ENCODE measurements at places on chromosomes 1 and 21.

DNA sequence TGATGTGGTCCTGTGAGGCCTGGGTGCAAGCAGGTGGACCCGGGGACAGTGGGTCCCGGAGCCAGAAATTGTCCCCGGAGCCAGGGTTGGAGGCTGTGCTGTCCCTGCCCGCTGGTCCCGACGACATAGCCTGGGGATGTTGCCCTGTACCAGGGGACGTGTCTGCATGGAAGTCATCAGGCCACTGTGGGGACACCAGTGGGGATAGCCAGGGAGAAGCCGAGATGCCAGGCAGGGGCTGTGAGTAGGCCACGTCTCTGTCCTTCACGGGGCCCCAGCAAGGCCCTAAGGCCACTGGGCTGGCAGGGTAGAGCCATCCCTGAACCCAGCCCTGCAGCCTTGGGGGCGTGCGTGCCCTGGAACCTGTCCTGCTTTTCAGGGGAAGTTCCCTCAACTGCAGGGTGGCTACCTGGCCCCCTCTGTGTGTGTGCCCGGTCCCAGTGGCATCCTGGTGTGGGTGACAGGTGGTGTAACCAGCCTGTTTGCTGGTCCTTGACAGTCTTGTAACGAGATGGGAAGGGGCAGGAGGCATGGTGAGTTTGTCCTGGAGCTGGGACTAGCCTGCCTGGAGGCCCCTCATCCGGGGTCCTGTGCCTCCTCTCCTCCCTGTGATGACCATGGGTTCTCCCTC is 73.2 kb downstream of the OBSCN start:
- DNase-seq: no peak

DNA sequence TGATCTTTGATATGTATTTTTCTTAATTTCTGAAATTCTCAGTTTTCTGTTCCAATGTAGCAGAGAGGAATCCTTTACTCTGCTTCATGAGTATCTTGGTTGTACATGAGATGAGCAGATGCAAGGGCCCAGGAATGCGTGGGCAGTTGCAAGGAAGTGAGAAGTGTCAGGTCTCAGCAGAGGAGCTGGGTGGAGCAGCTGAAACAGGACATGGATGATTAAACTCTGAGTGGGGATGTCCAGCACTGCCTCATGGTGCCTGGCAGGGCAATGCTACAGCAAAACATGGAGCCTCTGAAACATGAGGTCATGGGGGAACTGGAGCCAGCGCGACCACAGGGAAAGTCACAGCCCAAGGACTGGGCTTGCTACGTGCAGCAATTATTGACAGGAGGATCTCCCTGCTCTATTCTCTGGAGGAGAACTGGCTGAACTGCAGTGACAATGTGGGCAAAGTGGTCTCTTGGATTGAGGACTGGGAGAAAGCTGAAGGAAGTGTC is 48.4 kb downstream of the COLGALT2 start:
- peak; percentile 66 for DNase-seq

DNA sequence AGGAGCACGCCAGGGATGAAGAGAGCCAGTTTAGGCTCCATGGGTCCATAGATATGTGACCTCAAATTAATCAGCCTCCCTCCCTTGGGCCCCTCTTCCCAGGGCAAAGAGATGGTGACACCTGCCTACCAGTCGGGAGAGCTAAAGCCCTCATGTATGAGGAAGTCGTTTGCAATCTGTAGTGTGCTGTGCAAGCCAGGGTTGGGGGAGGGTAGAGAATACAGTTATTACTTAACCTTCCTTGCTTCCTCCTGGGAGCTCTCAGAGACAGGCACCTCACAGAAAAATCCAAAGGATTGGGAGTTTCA is 4.0 kb downstream of the PGLYRP4 start:
- no peak for DNase-seq

GRCh38 chr1:95636897-95637296 is 402.9 kb downstream of the RWDD3 start:
- DNase-seq: no peak

- no peak for DNase-seq
Observed at GRCh38 chr21:14595449-14595848, 49.3 kb upstream of the SAMSN1 start.
